ENCODE measurements at places on chromosomes 7 and 10.

GRCh38 chr10:29658984-29659965 lies 24.5 kb upstream of the SVIL start:
- no peak for DNase-seq

GRCh38 chr7:77415823-77416620 lies at the start of gene GSAP:
Gene GSAP (minus strand): TSS chr7:77416349. CDS start chr7:77416321, 28 bp downstream.
- no peak for DNase-seq

GRCh38 chr7:34849163-34849960 lies 187.9 kb downstream of the DPY19L1 start:
- no peak for DNase-seq

- no peak for DNase-seq
Observed at GRCh38 chr7:74312418-74313028, 23.3 kb downstream of the CLIP2 start.

DNA sequence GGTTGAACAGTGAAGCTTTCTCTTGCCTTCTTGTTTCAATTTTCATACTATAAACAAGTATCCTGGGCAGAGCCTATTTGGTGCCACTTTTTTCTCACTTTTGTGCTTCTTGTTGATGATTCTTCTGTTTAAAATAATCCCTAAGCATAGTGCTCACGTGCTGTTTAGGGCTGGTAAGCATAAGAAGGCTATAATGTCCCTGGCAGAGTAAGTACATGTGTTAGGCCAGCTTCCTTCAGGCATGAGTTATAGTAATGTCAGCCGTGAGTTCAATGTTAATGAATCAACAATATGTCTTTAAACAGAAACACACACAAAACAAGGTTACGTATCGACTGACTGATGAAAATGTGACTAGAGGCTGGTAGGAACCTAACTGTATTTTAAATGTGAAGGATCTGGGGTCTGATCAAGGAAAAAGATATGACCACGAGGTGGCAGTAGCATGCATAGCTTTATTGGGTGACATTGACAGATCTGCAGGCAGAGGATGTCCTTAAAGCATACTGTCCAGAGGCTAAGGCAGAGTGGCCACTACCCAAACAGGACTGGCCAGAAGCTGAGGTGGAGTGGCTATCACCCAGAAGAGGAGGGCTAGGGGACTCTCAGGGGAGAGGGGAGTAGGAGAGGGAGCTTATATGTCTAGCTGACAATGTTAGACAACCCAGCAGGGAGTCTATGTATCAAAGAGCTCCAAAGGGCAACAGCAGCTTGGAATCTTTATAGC lies 113.7 kb downstream of the BRAF start:
- DNase-seq = peak; percentile 62

DNA sequence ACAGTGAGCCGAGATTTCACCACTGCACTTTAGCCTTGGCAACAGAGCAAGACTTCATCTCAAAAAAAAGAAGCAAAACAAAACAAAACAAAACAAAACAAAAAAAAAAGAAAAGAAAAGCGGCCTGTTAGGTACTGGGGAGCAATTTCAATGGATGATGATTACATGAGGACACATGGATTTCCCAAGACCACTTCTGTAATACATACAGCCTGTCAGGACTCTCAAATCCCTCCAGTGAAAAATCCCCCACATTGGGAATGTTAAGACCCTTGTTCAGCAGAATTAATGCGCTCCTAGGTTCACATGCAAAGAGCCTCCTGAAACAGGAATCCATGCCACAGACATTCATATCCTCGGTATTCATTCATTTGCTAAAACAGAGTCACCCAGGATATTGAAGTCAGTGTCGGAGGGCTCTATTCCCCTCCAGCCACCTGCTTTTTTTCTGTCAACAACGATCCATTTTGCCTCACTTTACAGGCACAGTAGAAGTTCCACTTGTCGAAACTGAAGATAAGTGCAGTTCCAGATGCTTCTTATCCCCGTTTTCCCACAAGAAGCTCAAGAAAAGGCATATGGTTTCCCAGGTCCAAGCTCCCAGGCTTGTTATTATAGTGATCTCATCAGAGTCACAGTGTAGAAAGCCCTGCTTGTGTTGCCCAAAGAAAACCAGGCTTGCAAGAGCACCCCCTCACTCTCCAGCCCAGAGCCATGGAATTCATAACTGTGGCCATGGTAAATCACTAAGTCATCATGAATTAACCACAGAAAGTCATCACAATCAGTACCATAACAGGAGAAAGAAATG lies 20.2 kb downstream of the SLC16A12 start:
- no peak for DNase-seq

GRCh38 chr7:134533288-134533771 lies 6.0 kb downstream of the AKR1B10 start:
- no peak for DNase-seq

DNA sequence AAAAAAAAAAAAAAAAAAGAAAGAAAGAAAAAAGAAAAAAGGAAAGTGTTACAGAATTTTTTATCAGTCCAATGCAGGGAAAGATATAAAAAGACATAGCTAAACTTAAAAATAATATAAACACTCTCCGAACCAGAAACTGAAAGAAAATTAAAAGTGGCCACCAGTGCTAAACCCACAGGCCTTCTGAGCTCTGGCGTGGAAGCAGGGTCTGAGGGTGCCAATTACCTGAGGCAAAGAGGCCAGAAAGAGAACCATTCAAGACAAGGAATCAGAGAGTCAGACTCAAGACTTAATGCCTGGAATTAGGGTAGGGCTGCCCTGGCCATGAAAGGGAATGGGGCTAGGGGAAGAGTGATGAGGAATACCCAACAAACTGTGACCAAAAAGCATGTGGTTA lies 36.9 kb upstream of the STARD3NL start:
- no peak for DNase-seq

DNA sequence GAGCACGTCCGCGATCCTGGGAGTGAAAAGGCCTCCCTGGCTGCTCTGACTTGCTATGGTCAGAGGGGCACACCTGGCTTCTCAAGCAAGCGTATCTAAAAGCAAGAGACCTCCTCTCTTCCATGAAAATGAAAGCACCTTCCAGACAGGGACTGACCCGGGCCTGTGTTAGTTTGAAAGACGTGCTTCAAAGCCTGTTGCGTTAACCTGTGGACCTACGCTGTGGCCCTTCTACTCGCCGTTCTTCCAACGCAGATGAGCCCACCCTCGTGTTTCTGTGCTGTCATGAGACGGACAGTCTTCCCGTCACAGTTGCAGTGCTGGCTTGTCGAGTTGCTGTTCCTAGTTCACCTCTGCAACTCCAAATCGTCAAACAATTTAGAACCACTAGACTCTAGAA lies 15.5 kb upstream of the GDI2 start:
- no peak for DNase-seq

DNA sequence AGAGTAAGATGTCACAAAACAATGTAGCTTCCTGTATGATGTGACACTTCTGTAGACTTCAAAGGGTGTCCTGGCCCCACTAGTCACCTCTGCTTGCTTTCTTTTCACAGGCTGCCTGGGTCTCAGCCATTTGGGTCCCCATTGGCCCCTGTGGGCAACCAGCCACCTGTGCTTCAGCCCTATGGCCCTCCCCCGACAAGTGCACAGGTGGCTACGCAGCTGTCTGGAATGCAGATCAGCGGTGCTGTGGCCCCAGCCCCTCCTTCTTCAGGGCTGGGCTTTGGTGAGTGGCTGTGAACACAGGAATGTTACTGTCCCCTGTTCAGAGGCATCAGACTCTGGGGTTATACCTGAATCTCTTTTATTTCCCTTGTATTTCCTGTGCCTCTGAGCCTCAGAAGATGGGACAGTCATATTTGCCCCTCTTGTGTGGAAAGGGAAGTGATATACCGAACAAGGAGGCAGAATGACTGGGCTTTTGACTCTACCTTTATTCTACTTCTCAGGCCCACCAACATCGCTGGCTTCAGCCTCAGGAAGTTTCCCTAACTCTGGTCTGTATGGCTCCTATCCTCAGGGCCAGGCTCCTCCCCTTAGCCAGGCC lies 15.4 kb downstream of the SEC24C start:
- DNase-seq = peak; percentile 43

DNA sequence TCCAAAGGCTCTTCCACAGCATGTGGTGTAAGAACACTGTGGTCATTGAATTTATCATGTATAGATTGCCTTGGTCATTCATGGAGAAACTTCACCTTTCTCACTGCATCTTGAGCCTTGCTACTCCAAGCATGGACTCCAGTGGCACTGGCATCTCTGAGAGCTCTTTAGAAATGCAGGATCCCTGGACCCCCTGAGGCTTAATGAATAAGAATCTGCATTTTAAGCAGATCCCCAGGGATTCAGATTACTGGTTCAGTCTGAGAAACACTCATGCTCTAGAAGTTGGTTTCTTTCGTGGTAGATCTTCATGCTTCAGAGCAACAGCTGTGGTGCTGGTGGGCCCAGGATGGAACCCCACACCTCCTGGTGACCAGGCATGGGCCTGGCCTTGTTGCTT lies 63.2 kb downstream of the CFAP58 start:
- no peak for DNase-seq

- no peak for DNase-seq
Observed at GRCh38 chr10:98016772-98017475, 13.5 kb downstream of the CRTAC1 start.

- peak; percentile 26 for DNase-seq
Observed at GRCh38 chr7:141231018-141231792, 157.3 kb downstream of the TMEM178B start.

- no peak for DNase-seq
Observed at GRCh38 chr7:151699928-151700319, 177.0 kb downstream of the PRKAG2 start.

- no peak for DNase-seq
Observed at GRCh38 chr10:113020475-113020753, 70.4 kb downstream of the TCF7L2 start.

DNA sequence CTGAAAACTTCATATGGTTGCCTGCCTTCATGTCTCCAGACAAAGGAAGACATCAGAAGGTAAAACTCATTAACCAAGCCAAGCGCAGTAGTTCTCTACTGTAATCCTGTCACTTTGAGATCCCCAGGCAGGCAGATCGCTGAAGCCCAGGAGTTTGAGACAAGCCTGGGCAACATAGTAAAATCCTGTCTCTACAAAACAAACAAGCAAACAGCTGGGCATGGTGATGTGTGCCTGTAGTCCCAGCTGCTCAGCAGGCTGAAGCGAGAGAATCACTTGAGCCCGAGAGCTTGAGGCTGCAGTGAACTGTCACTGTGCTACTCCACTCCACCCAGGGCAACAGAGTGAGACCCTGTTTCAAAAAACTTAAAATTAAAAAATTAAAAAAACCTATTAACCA lies 467.4 kb upstream of the SORCS1 start:
- no peak for DNase-seq

GRCh38 chr10:95177429-95177828 lies 16.6 kb upstream of the ACSM6 start:
- no peak for DNase-seq

DNA sequence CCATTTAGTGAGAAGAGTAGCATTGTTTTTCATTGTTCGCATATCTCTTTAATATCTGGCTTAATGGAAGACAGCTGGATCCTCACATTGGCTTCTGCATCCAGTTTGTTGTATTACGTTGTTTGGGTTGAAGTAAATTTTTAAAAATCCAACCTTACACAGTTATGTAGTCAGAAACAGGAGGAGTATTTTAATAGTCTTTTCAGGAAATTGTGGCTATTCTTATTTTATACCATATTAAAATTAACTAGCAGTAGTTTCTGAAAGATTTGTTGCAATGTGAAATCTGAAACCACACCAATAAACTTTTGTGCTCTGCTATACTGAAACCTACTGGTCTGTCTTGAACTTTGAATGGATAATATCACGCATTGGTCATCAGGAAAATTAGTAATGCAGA lies 27.9 kb downstream of the MYPN start:
- DNase-seq = no peak

DNA sequence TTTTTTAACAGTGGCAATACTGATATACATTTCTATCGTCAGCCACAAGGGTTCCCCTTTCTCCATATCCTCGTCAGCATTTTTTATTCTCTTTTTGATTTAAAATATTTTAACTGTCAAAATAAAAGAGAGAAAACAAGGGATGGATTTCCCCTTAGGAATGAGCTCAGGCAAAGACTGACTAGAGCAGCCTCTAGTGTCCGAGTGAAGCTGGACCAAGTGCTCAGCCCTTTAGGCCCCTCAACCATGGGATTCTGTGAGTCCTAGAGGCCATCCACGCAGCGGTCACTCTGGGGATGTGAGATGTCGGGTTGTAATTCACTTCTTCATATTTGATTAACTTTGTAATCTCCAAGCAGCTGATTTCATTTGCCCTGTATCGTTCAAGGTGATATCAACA lies 137.4 kb upstream of the RNF32 start:
- no peak for DNase-seq

DNA sequence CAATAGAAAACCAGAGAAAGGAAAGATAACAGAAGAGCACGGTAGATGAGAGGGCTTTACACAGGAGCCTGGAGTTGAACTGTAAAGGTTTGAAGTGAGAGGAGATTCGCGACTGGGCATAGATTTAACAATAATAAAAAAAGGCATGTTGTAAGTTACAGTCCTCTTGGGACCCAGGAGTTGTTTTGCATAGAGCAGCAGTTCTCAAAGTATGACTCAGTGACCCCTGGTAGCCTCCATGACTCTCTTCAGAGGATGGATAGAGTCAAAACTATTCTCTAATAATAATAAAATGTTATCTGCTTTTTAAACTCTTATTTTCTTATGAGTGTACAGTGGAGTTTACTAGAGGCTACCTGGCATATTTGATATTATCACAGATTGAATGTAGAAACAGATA lies 262.3 kb downstream of the SORCS3 start:
- no peak for DNase-seq

DNA sequence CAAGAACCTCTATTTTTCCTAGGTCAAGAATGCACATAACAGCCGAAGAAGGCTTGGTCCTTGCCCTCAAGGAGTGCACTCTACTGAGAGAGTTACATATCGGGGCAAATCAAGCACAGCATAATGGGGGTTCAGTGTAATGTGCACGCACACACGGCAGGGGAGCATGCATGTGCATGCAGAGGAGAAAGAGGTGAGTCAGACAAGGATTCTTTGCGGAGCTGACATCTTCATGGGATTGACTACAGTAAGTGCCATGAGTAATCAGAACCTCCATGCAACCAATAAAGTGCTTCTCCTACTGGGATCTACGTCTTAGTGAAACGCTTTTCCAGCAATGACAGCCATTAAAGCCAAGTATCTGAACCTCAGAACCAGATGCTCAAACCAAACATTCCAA lies 123.6 kb downstream of the RNF216 start:
- DNase-seq = no peak

DNA sequence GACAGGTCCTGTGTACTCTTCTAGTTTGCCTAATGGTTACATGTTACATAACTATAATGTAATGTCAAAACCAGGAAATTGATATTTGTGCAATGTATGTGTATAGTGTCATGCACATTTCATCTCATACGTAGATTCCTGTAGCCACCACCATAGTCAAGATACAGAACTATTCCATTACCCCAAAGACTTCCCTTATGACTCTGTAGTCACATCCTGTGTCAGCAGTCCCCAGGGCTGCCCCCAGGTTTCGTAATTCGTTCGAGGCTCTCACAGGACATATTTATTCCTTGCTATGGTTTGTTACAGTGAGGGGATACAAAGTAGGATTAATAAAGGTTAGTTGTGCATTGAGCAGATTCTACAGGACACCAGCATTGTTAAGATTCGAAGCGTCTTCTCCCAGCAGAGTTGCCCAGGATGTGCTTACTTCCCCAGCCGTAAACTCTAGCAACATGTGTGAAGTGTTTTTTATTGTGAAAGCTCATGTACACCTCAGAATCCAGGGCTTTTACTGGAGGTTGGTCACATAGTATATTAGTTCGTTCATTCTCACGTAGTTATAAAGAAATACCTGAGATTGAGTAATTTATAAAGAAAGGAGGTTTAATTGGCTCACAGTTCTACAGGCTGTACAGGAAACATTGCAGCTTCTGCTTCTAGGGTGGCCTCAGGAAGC lies 18.6 kb downstream of the RABGEF1 start:
- DNase-seq = no peak
